Bronchial epithelial cell (primary cell): ENCODE measurements at places on chromosomes 13 and 19. TPM values are rescaled to one million over a fixed set of nuclear protein-coding genes. Genes with fewer than 3 reads are reported as not detected.

DAND5 gene
- not detected in 2 replicates for total RNA-seq

CRB3 gene
- 49.5 and 90.9 TPM in 2 replicates for total RNA-seq

DNA sequence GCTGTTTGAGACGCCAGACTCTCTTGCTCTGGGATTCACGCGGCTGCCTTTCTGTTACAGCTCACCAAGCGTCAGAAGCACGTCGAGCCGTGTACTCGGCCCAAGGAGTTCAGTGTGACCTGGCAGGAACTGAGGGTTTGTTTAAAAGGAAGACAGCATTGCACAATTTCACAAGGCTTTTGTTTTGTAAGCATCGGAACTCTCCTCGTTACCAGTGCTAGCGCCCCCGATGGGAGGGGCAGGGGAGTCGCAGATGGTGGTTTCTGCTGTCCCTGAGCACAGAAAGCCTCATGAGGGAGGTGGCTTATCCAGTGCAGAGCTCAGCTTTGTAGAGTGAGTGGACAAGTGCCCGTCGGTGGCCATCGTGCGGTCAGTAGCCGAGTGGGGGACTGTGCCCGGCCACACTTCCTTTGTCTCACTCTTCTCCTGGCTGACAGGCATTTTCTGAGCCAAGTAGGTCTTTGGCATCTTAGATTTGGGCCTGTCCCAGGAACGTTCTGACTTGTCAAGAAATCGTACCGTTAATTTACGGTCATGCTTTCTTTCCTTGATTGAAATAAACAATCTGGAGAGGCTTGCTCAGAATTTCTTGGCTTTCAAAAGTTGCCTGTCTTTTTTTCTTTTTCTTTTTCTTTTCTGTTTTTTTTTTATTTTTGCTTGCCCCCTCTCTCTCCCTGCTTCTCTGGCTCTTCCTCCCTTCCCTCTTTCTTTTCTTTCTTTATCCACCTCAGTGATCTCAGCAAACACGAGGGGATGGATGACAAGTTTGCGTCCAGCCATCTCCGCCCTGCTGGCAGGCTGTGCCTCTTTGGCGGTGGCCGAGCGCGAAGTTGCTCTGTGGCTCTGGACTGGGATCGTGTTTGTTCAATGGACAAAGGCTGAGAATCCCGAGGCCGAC is 7.7 kb downstream of the KDM4B start:
- peak; percentile 93 for DNase-seq

DNA sequence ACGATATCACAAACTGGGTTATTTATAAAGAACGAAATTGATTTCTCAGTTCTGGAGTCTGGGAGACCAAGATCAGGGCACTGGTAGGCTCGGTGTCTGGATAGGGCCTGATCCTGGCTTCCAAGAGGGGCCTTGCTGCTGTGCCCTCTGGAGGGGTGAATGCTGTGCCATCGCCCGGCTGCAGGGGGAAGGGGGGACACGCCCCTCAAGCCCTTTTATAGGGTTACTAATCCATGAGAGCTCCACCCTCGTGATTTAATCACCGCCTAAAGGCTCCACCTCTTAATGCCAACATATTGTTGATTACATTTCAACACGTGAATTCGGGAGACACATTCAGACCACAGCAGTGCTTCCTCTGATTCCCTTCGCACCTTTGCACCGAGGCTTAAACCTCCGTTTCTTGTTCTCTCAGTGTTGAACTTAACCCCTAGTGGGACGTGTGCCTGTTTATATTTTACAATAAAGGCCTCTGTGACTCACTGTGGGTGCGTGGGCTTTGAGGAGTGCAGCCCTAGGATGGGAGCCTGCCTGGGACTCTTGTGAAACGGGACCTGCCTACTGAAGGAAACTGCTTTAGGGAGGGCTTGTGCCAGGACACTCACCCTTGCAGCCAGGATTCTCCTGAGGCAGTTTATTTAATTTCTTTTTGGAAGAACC is 52.4 kb upstream of the SPATA13 start:
- no peak for DNase-seq

DNA sequence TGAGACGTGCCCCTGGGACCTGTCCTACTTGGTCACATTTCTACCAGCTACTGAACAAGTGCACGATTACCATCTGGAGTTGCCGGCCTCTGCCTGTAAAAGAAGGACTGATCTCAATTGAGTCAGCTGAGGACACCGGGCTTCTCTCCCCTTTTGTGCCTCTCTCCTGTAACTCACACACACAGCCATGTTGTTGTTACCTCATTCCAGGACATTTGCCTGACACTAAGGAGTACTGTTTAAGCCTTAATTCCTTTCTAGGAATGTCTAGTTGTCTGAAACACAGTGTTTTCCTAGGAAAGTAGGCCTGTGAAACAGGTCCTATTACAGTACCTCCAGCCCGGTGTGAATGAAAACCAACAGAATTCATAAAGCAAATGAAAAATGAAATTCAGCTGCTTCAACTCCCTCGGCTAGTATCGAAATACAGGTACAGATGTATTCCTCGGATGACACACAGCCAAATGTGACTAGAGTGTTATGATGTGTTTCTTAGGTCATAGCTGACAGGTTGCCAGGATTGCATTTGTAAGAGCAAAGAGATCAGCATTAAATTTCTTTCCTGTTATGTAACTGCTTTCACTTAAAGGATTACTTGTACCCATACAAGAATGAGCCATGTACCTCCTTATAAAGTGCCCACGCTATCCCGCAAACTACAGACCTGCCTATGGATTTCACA is 152.0 kb upstream of the IRS2 start:
- peak; percentile 96 for DNase-seq

GRCh38 chr13:112959701-112960542 is 9.1 kb upstream of the MCF2L start:
- no peak for DNase-seq

GRCh38 chr13:46803586-46803985 is 6.6 kb upstream of the ESD start:
- DNase-seq, result no peak

DNA sequence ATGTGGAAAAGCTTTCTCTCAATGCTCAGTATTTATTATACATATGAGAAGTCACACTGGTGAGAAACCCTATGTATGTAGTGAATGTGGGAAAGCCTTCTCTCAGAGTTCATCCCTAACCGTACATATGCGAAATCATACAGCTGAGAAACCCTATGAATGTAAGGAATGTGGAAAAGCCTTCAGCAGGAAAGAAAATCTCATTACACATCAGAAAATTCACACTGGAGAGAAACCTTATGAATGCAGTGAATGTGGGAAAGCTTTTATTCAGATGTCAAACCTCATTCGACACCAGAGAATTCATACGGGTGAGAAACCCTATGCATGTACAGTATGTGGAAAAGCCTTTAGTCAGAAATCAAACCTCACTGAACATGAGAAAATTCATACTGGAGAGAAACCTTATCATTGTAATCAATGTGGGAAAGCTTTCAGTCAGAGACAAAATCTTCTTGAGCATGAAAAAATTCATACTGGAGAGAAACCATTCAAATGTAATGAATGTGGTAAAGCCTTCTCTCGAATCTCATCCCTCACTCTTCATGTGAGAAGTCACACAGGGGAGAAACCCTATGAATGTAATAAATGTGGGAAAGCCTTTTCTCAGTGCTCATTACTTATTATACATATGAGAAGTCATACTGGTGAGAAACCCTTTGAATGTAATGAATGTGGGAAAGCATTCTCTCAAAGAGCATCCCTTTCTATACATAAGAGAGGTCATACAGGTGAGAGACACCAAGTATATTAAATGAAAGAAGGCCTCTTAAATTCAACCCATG is 34.4 kb downstream of the ZNF568 start:
- DNase-seq, result no peak

DNA sequence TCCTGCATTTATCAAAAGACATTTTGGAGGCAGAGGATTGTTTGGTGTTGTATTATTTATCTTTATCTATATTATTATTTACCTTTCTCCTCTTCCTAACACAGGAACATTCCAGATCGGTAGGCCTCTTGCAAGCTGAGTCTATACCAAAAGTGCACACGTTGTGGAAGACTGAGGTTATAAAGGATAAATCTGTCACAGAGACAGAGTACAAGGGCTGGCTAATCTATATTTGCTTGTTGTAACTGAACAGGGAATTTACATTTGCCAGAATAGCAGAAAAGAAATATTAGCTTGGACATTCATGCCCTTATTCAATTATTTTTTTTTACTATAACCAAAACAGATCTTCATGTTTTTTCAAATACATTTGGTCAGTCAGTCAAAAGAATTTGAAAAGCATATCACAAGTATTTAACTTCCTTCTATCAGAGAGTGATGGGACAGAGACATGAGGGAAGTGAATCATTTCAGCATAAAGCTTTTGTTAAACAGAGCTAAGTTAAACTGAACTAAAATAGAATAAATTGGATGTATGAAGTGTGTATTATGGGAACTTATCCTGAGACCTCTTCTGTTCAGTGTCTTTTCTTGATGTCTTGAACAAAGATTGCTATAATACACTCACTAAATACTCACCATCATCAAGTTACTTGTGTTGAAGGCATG is 352.5 kb downstream of the DNAJC15 start:
- no peak for DNase-seq

DNA sequence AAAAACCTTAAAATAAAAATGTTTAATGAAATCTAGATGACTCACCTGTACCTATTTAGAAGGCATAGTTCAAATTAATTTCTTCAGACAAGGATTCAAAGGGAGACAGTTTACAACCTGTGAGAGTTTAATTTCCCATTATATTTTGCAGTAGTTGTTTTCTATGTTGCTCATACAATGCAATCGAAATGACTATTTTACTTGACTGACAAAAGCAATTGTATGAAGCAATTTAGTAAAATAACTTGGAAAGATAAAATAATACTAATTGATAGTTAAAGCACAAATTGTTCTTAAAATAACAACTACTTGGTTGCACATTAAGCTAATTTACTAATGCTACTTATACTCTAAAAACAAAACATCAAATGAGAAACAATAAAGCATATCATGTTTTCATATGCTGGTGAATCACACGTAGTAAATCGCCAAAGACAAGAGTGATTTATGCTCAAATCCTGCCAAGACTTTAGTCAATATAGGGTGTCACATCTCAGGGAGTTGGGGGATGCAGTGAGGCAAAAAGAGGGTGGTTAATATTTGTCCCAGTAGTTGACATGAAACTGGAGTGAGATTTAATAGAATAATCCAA is 6.4 kb downstream of the DACH1 start:
- DNase-seq, result no peak
